Amniotic stem cell (primary cell): ENCODE measurements at places on chromosomes 3 and 15.
A peak's percentile ranks its signal among the peaks of the same experiment; 100 is the strongest.

- DNase-seq, result no peak
Measured at GRCh38 chr15:35545316-35545823, 595 bp downstream of the DPH6 start.

GRCh38 chr15:58369261-58369701, 62.5 kb upstream of the LIPC start:
- no peak for DNase-seq

DNA sequence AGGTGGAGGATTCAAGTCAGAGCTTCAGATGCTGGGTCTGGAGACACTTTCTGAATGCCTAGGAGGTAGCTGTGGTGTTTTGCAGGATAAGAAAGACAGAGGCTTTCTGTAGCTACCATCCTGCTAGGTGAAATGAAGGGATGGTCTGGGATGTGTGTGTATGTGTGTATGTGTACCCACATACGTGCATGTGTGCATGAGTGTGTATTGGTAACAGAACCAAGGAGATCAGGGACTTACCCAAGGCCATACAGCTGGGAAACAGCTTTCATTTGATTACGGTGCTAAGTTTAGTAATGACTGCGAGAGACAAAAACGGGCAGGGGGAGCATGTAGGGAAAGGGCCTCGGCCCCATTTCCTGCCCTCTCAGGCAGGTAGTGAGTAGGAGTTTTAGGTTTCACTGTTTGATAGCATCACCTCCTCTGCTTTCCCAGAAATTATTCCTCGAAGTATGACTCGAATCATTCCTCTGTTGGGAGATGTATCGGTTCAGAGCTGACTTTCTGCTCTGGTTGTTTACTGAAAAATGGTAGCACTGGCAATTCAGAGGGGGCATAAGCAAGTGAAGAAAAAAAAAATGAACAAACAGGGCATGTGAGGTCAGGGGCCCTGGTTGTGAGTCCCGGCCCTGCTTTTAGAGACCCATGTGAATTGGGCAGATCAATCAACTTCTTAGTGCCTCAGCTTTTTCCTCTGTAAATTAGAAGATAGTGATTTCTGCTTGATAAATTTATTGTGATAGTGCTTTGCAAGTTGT, 130.7 kb downstream of the LPP start:
- no peak for DNase-seq

GRCh38 chr15:88390164-88390901, 76.9 kb downstream of the MRPL46 start:
- DNase-seq, result no peak

DNA sequence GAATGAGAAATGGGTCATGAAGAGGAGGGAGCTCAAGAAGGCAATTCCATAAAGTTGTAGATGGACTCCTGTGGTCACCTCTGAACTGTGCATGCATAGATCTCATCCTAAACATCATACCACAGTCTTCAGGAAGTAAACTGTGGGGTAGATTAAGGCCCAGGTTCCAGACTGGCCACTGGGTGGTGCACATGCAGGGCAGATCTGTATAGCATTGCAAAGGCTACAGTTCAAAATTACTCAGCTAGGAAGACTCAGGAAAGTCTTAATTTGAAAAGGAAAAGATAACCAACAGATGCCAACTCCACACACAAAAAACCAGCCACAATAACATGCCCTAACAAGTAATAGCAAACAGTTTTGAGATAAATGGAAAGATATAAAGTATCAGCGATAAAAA, 20.3 kb downstream of the KY start:
- no peak for DNase-seq

DNA sequence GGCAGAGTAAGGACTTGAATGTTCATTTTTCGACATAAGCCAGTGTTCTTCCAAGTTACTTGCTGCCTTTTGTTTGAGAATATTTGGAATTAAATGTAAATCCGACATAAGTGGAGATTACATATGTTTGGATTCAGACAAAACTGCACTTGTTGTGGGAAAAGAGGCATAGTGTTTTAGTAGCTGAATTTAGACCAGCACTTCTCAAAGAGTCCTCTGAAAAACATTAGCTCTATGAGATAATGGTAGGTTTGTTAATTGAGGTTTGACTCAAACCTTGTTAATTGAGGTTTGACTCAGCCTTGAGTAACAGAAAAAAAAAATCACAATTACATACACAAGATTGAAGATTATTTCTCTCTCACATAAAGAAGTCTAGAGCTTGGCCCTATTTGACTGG, 132.5 kb downstream of the NSUN3 start:
- no peak for DNase-seq

DNA sequence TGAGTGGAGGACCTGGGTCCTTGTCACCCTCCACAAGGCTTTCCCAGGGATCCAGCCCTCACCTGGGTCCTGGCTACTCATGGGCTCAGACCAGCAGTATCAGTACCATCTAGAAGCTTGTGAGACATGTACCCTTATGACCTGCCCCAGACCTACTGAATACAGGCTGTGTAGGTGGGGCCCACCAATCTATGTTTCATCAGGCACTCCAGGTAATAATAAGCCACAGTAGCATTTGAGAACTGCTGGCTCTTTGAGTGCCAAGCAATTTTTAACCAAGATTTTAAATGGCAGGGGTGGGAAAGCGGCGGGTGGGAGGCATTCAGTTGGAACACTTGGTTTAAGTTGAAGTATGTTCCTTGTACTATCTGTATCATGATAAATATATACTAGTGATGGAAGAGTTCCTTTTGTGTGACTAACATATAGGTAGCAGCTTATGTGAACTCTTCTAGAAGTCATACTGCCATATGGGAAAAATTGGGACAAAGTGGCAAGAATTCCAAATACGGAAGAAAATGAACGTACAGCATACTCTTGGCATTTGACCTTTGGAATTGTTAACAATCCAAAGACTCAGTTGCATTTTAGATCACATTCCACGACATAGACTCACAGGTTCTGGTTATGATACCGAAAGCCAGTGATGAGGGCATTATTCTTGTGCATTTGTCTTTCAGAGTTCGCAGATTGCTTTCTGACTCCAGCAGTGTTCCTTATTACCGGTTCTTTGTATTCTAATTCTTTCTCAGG, 190.4 kb downstream of the GHSR start:
- peak; percentile 43 for DNase-seq
